ENCODE measurements at places on chromosomes 7 and 10.

- no peak for DNase-seq
Observed at GRCh38 chr7:77904252-77904651, 105.7 kb downstream of the PHTF2 start.

- no peak for DNase-seq
Observed at GRCh38 chr10:26829810-26830515, 30.8 kb downstream of the ABI1 start.

GRCh38 chr10:78578929-78579328 is 489.8 kb upstream of the ZMIZ1 start:
- no peak for DNase-seq

GRCh38 chr7:130150587-130150986 is 54.6 kb downstream of the TMEM209 start:
- no peak for DNase-seq

- DNase-seq: no peak
Observed at GRCh38 chr10:100575585-100576281, 40.0 kb downstream of the HIF1AN start.

DNA sequence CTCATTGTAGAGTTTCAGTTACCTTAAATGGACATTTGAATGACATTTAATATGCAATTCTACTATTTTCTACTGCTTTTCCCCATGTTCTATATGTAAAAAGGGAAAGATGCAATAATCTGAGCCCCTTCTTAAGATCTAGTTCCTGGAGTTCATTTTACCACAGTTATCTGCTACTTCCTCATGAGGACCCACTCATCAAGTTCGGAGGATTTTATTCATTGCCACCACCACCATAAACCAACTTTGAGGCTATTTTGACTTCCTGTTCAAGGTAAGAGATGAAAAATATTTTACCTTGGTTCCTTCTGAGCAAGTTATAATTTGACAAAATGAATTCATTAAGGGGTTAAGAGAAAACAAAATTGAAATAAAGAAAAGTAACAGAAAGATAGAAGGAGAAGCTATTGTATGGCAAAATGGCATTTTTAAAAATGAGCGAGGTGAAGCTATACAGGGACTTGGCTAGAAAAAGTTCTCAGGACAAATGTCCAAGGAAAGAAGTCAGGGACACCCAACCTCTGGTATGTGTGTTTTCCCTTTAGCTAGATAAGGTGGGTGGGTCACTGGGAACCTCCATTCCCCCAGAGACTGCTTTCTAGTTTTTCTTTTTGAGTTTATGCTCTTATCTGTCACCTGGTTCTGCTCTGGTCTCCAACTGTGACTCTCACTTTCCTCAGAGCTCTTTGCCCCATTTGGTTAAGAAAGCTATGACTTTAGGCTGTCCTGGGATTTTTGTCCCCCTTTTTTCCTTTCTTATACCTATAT is 14.9 kb upstream of the FAM3C start:
- no peak for DNase-seq

DNA sequence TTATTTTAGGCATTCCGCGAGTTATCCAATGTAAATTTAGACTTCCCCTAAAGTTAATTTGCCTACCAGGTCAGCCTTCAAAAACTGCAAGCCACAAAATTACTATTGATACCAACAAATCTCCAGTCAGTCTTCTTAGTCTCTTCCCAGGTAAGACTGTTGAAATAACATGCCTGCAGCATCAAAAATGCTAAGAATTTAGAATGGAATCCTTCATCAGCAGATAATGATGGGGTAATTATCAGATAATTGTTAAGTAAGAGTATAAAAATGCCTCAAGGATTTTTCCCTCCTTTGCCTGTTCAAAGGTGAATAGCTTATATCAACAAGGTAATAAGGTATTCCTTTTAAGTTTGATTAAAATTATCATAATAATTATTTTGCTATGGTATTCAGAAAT is 228.5 kb downstream of the BBS9 start:
- DNase-seq: no peak

DNA sequence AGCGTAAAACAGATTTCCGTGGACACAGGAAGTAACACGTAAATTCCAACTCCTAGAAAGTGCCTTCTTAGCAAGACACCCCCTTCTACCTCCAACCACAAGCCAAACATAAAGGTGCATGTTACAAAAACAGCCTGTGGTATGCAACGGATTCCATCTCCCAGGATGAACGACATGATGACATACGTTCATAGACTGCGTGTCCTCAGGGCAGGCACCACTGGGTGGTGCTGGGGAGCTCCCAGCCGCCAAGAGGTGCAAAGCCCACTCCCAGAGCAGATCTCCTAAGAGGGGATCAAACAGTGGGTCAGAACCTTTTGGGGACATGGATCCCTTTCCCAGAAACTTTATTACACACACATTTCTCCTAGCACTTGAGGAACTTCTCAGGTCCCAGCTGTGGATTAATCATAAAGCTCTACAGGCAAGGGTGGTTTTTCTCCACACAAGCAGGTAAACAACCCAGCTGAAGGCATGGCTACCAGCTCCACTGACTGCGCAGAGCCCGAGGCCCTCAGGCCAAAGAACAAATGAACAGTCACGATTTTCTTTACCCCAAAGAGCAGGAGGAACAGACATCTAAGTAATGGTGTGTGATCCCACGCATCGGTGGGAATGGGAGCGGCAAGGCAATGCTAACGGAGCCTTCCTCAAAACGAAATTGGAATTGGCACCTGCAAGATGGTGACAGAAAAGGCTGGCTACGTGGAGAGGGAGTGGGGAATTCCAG is 13.8 kb downstream of the PSAP start:
- DNase-seq: no peak

DNA sequence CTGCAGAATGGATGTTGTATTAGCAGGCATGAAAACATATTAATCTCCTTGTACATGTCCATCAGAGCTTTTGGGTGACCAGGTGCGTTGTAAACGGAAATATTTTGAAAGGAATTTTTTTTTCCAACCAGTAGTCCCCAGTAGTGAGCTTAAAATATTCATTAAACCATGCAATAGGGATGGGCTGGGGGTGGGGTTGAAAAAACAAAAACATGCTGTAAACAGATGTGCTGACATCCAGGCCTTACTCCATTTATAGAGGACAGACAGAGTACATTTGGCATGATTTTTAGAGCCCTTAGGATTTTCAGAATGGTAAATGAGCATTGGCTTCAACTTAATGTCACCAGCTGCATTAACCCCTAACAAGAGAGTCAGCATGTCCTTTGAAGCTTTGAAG is 50.2 kb downstream of the PTPN12 start:
- DNase-seq: no peak

- DNase-seq: no peak
Observed at GRCh38 chr7:34675749-34676374, 17.8 kb downstream of the NPSR1 start.

DNA sequence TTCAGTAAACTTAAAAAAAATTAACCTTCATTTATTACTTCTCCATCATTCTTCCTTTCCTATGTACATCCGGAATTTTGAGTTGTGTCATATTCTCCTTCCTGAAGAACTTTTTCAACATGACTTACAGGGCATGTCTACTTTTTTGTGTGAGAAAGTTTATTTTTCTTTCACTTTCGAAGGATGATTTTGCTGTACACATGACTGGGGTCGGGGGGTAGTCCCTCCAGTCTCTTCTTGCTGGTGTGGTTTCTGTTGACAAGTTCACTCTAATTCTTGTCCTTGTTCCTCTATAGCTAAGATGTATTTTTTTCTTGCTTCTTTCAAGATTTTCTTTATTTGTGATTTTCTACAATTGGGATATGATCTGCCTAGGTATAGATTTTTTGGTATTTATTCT is 55.8 kb downstream of the INPP5A start:
- no peak for DNase-seq

DNA sequence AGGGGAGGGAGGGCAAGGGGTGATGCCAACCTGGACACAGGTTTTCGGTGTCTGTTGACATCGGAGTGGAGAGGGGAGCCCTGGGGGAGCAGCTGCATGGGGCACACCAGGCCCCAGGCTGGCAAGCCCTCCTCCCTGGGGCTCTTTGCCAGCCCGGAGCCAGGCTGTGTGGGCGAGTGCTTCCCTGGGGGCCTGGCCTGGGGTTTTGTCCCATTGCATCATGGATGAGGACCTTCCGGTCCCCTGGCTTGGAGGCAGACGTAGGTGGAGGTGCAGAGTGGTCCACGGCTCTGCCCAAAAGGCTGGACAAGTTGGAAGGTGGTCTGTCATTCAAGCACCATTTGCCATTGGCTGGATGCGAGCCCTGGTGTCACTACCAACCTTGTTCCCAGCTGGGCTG is 34.8 kb downstream of the ZMIZ1 start:
- DNase-seq: no peak

DNA sequence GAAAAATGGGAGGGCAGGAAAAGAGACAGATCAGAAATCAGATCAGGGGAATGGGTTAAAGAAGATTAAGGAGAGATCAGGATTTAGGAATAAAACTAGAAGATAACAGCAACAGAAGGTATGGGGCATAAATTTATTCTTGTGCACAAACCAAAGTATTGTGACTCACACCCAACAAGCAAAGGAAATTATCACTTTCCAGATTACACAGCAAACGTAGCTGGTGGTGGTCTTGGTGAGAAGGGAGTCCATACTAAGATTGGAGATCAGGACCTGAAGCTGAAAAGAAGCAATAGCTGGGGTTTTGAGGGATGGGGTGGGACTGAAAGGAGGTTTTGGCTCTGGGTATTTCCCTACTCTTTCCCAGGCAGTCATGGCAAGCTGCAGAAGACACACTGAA is 3.5 kb upstream of the MYOZ1 start:
- no peak for DNase-seq

GRCh38 chr7:43656997-43657396 is 72.3 kb downstream of the COA1 start:
- no peak for DNase-seq

DNA sequence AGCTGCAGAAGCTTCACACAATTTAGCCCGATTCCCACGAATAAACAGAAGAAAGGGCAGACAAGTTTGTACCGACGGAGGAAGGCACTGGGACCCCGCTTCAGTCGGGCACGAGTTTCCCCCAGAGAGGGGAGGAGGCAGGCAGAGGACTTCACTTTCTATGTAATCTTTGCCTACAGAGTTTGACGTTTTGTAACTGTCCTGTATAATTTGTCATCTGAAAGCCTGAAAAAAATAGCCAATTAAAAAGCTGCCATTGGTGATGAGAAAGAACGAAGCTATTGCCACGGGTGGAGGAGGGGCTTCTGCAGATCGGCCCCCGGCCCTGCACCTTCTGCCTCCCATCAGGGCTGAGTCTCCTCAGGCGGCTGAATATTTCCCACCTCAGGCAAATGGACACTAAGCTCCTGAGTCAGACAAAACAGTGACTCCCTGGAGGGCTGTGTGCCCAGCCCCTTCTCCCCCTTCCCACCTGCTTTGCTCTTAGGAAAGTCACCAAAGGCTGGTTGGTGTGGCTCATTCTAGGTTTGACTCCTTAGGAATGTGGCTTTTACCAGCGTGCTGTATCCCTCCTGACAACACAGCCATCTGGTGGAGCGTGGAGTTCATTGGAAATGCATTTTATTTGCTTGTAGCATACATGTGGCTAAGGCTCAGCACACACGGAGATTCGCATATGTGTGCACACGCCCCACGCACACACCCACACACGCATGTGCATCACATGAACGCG is 117.4 kb downstream of the VIPR2 start:
- DNase-seq: no peak

GRCh38 chr10:47368431-47369180 is 15.5 kb downstream of the ZNF488 start:
- no peak for DNase-seq

DNA sequence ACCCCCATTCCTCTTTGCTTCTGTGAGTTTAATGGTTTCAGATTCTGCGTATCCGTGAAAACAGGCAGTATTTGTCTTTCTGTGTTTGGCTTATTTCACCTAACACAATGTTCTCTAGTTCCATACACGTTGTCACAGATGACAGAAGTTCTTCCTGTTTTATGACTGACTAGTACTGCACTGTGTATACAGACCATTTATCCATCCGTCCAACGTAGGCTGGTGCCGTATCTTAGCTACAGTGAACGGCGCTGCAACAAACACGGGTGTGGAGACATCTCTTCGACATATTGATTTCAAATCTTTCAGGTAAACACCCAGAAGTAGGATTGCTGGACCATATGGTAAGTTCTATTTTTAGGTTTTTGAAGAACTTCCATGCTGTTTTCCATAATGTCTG is 181.7 kb downstream of the PARD3 start:
- no peak for DNase-seq

DNA sequence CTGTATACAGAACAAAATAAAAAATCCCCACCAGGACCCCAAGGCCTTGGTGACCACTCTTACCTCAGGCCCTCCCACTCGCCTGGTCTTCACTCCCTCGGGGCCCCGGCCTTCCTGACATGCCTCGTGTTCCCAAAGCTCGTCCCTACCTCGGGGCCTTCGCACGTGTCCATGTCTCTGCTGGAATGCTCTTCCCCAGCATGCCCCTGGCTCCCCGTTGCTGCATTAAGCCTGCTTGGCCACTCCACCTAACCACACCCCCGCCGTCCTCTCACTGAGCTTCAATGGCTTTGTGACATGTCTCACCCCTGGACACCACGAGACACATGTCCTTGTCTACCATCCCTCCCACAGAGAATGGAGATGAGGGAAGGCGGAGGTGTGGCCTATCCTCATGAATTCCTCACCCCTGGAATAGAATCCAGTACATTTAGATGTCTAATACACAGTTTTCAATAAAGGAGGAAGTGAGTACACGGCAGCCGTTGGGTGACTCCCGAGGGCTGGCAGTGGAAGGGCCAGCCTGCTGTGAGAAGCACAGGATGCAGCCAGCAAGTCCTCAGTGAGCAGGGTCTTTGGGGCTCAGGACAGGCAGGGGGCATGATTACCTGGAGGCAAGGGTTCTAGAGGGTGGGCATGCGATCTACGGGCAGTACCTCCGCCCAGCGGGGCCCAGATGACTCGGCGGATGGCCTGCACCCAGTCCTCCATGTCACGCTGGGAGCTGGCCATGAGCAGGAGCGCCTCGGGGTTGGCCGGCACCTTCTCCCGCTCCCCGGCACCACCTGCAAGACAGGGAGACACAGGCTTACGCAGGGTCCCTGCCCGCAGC is 125.7 kb downstream of the ARHGAP22 start:
- no peak for DNase-seq

DNA sequence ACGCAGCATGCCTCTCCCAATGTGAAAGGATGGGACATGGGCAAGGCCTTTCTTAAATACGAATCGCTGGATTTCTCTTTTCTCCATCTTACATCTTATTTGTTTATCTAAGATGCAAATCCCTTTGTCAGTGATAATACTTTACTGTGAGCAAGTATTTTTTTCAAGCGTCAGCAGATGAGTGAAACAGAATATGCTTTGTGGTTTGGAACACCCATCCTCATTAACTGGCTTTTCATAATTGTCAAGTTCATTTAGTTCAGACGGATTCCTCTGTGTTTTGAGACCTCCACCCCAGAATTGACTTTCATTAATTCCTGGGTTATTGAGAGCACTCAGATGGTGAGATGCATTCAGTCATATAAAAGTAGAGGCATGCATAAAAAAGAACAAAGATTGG is 149.8 kb downstream of the NSUN6 start:
- DNase-seq: no peak

All from activated T-helper 1 cell treated with anti-CD3 and anti-CD28 coated beads, Interleukin-2, amount 50 U/mL, for 16 hours (primary cell).